ENCODE measurements at places on chromosomes 4 and X.
A peak's percentile ranks its signal among the peaks of the same experiment; 100 is the strongest.

DNA sequence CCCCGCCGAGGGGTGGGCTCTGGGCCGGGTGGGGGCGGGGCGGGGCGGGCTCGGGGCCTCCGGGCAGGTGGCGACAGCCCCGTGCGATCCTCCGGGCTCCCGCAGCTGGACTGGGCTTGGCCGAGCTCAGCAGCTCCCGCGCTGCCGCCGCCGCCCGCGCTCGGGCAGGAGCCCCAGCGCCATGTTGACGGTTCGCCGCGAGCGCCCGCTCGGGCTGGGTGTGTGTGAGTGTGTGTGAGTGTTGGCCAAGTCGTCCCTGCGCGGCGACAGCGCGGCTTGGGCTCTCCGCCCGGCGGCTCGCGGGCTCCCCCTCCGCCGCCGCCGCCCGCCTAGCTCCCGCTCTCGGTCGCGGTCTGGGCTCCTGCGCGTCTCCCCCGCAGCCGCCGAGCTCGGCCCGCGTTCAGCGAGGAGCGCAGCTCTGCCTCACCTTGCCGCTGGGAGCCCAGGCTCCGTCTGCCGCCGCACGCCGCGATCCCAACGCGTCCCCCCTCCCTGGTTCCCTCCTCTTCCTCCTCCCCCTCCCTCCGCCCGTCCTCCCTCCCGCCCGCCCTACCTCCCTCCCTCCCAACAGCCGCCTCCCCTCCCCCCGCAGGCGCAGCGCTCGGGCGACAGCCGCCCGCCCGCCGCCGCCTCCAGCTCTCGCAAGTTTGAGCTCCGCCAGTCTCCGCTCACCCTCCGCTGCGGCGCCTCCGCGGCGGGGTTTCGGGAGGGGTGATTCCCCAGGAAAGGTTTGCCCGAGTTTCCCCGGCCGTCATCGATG, at the start of gene BCOR:
BCOR (minus strand) TSS at position 455 of the 760 bp plus-strand sequence. CDS start 20,029 bp downstream, outside the sequence.
- peak; percentile 69 for DNase-seq

DNA sequence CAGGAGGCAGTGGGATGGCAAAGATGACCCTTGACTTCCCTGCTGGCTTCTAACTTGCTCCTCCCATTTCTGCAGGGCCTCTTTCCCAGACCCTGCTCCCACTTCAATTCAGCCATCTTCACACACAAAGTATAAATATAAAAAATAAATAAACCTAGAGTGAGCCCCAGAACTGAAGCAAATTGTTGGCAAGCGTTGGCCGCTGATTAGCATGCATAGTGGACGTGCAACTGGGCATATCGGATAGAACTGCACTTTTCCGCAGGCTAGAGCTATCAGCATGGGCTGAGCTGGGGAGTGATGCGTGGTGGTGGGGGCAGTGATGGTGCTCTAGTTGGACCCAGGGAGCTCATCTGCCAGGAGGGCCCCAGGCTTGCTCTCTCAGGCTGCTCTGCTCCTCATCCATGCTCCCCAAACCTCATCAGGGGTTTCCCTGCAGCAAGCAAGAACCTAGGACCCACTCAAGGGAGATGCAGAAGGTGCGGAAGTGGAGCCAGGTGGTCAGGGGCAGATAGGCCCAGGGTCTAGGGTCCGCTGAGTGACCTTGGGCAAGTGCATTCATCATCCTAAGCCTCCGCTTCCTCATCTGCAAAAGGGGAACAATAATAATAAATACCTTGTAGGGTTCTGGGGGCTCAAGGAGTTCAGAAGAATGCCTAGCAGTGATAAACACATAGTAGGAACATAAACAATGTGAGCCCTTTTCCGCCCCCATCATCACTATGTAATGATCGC, 146.8 kb upstream of the PJA1 start:
- no peak for DNase-seq

- no peak for DNase-seq
Measured at GRCh38 chr4:6383009-6383404, 89.4 kb downstream of the PPP2R2C start.

- no peak for DNase-seq
Measured at GRCh38 chr4:145735827-145736226, 55.9 kb downstream of the C4orf51 start.

DNA sequence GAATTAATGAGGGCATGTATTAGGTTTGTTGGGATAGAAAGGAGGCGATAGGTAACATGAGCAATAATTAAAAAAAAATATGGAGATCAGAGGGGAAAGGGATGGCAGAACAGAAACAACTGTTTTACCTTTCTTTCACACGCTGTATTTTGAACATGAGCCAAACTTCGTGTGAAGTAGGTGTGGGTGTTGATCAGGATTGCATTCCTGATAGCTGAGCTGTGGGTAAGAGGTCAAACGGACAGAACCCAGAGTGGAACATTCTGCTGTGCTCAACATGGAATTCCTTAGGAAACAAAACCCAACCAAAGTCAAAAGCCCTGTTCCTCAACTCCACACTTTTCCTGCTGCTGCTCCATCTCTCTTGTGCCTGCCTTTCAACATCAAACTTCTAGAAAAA, 162.5 kb upstream of the CASK start:
- no peak for DNase-seq

- DNase-seq, result no peak
Measured at GRCh38 chr4:22802876-22803275, 110.1 kb downstream of the GBA3 start.

DNA sequence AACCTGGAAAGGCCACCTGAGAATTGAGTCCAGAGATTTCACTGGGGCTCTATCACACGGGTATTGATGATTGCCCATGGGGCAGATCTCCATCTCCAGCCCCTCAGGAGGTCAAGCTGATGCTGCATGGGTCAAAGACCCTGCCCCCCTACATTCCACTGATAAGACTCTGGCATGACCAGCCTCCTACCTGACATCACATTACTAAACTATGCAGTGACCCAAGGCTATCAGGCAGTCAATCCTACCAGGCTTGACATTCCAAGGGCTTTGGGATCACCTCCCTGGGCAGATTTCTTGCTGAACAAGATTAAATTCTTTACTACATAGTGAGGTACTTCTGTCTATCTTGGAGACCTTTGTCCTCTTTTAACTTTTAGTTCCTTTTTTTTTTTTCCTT, 192.7 kb upstream of the STS start:
- no peak for DNase-seq

GRCh38 chr4:87657525-87657924, 7.4 kb downstream of the DMP1 start:
- DNase-seq, result no peak

DNA sequence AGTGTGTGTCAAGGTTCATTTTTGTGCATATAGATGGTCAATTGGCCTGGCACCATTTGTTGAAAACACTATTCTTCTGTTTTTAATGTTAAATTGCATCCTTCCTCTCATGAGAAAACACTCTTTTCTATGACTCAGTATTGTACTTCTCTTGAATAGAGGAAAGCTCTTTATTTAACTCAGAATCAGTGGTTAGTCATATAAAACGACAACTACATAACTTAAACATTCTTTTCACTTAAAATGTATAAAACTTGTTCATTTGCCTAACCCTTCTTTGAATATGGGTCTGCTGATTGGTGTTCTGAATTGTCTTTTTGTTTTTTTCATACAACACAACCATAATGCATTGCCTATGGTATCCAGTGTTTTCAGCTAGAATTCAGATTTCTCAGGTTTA, 17.2 kb upstream of the MRPL1 start:
- no peak for DNase-seq

GRCh38 chrX:69028006-69028760, 137.1 kb downstream of the PJA1 start:
- no peak for DNase-seq

DNA sequence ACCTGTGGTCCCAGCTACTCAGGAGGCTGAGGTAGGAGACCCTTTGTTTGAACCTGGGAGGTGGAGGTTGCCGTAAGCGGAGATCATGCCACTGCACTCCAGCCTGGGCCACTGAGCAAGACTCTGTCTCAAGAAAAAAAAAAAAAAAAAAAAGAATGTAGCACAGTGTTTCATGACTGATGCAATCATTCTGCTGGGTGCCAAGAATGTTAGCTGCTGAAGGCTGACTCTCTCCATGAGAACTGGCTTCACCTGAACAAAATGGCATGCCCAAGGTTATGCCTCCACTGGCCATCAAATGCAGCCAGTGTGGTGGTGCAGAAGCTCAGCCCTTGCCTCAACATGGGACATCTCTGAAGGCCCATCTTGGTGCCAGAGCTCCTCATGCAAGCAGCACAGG, 412.1 kb downstream of the ADAM29 start:
- DNase-seq, result no peak

DNA sequence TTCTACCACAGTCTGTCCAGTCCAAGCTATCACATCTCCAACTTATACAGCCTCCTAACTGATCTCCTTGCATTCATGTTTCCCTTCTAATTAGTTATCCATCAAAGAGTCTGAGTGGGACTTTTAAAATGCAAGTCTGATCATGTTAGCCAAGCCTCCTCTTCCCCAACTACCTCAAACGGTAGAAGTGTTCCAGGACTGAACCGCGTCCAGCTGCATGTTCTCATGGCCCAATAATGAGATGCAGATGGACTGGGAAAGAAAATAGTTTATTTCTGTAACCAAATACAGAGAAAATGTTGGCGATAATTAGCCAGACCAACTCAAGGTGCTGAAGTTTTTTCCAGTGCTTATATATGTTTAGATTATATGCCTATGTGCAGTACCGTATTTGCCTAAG, 46.6 kb upstream of the PPP1R2C start:
- DNase-seq, result no peak

GRCh38 chrX:114841051-114841450, 176.4 kb downstream of the IL13RA2 start:
- DNase-seq, result no peak

DNA sequence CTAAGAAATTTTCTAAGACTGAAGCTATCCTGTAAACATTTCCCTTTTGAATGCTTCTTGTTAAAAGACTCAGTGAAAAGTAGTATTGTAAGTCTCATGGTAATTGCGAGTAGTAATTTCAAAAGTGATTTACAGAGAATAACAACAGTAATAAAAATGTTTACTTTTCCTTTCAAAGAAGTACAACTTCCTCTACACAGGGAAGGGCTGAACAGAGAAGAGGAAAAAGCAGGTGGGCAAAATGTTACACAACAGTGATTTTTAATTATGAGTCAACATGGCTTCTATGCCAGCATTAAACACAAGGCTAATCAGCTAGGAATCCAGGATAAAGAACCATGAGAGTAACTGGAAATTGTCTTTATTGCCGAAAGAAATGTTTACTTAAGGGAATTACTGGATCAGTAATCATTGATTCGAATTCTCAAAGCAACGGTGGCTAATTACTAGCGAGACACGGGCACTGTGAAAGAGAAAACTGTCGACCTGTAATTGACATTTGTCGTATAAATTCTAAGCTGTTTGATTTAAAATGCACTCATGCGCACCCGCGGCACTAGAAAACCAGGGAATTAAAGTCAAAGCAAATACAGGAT, 15.4 kb downstream of the UTP3 start:
- DNase-seq, result peak; percentile 47

- DNase-seq, result no peak
Measured at GRCh38 chr4:84019626-84020025, 479.5 kb downstream of the NKX6-1 start.

DNA sequence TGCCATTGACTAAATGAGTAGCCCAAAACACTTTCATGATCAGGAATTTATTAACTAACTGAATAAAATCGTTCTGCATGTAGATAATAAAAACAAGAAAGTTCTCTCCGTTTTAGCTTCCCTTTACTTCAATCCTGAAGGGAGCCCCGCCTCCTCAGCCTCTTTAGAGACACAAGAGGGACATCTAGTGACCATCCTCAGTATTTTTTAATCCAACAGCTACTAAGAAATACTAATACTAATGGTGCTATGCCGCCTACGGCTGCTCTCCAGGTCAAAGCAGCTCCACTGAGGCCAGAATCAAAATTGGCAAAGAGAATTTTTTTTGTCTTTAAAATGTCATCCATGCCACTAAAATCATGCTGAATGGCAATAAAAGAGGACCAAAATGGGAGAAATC, 3.2 kb upstream of the PCDH19 start:
- DNase-seq, result peak; percentile 51

- no peak for DNase-seq
Measured at GRCh38 chr4:39464886-39465501, 6.1 kb downstream of the LIAS start.

DNA sequence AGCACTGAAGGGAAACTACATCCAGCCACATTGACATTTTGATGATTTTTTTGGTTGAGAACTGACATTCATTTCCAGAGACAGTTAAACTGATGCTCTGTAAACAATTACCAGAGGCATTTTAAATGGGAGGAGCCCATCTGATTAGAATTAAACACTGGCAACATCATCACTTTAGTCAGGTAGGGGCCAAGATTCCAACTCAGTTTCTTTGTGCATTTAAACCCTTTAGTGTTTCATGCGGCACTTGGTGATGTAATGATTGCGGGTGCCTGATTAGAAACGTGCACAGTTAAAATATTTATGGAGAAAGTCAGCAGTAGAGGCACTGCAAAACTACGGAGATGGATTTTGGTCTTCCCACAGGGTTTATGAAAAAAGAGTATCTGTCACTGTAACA, 16.1 kb downstream of the TNIP3 start:
- no peak for DNase-seq
